ENCODE measurements at places on chromosomes 3 and 15.

DNA sequence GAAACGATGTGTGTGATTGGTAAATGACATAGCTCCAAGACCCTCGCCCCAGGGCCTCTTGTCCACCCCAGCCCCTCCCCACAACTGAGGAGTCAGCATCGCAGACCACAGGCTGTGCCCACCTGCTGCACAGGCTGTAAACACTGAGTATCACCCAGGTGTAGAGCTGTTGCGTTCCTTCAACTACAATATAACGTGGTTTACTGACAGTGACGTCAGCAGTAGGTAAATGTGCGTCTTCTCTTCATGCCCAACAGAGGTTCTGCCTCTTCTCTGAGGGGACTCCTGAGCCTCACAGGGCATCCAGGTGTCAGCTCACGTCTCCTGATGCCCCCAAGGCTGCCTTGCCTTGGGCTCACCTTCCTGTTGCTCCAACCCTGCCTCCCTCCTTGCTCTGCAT lies 395.1 kb downstream of the CACNA2D3 start:
- DNase-seq = no peak

DNA sequence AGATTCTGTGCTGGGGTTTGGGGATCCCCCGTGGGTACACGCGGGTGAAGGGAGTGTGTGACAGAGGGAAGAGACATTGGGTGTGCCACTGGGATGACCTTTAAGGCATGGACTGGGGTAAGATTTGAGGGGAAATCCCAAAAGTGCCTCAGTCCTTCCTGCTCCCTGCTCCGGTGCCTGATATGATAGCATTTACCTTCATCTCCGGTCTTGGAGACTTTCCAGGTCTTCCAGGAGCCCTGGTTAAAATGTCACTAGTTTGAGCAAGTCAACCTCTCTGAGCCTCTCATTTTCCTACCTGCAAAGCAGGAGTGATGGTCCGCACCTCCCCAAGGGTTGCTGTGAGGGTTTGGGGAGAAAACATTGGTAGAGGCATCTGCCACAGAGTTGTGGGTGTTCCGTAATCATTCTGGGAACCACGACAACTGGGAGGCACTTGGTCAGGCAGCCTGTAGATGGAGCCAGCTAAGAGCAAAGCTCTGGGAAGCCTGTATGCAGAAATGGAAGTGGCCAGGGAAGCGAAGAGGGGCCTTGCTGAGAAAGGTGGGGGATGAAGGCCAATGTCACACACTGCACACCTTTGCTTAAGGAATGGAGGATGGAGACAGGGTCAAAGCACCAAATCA lies 33.9 kb upstream of the KIF23 start:
- DNase-seq = no peak

GRCh38 chr15:81485806-81486205 lies 111.8 kb upstream of the TMC3 start:
- no peak for DNase-seq

GRCh38 chr3:138638641-138639040 lies 30.1 kb downstream of the FAIM start:
- no peak for DNase-seq

- no peak for DNase-seq
Observed at GRCh38 chr3:128585974-128586373, 64.6 kb downstream of the RPN1 start.

GRCh38 chr3:77146004-77146403 lies 106.1 kb downstream of the ROBO2 start:
- DNase-seq = no peak

DNA sequence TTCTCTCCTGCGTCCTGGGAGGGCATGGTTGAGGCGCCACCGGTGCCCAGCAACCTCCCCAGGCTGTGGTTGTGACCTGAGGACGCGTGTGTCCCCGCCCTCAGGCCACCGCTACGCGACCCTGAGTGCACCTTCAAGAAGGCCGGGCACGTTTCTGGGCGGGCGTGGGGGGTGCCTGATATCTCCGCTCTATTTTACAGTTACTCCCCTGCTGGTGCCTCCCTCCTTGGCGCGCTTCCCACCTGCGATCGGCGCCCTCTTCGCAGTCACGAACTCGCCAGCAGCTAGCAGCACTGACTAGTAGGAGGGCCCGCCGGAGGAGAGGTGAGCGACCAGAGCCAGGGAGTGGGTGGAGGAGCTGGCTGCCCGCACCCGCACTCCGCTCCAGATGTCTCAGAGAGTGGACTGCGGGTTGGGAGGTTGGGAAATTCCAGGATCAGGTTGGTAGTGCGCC lies 43.2 kb upstream of the POLG start:
- DNase-seq = peak; percentile 55

- no peak for DNase-seq
Observed at GRCh38 chr3:36991147-36991546, 1.8 kb downstream of the EPM2AIP1 start.

GRCh38 chr15:94917068-94917467 lies 685.7 kb downstream of the MCTP2 start:
- DNase-seq = no peak

DNA sequence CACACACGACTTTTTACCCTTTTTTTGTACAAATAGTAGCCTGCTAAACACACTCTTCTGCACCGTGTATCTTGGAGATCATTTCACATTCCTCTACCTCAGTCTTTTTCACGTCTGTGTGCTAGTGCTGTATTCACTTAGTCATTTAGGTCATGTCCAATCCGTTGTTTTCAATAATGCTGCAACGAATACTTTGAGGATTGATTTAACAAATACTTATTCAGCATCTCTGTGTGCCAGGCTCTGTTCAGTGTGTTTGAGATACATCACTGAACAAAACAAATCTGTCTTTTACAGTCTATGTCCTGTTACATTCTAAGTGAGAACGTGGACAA lies 882 bp downstream of the JMJD7 start:
- no peak for DNase-seq

- no peak for DNase-seq
Observed at GRCh38 chr15:90819850-90820249, 48.5 kb upstream of the FURIN start.

GRCh38 chr3:189394599-189395121 lies 222.9 kb downstream of the TPRG1 start:
- no peak for DNase-seq

DNA sequence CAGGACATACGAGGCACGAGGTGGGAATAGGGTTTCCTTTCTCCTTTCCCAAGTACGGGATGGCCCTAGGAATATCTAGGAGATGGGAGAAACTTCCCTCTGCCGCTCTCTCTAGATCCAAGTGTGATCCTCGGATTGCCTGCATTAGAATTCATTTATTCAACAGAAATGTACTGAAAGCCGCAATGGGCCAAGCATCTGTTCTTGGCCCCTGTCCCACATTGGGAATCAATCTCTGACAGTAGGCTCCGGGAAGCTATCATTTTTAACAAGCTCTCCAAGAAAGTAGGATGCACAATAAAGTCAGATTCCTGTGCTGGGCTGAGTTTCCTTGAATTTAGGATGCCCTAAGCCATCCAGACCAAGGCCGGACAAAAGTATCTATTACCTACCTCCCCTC lies 37.2 kb upstream of the CA12 start:
- DNase-seq = no peak

DNA sequence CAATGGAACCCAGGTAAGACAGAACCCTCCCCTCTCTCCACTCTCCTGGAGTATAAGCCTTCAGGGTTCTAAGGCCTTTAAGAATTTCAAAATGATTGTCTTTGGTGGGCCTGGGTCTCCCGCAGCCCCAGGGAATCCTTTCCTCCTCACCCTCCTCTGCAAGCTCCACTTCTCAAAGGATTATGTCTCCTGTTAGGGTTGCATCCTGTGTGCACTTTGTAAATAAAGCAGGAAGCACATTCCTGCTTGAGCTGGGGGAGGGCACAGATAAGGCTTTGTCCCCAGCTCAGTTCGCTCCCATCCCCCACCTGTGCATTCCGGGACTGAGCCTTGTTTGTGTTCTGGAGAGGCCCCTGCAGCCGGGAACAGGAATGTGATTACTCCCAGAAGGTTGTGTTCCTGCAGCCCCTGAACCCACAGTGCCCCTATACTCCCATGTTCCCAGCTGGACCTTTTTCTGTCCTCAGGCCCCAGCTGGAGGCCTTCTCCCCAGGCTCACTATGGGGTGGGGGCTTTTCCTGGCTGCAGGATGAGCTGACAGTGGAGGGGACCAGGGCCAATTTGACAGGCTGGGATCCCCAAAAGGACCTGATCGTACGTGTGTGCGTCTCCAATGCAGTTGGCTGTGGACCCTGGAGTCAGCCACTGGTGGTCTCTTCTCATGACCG lies 9.5 kb downstream of the TYRO3 start:
- DNase-seq = no peak

GRCh38 chr3:8981296-8981695 lies 18.0 kb upstream of the RAD18 start:
- DNase-seq = no peak

DNA sequence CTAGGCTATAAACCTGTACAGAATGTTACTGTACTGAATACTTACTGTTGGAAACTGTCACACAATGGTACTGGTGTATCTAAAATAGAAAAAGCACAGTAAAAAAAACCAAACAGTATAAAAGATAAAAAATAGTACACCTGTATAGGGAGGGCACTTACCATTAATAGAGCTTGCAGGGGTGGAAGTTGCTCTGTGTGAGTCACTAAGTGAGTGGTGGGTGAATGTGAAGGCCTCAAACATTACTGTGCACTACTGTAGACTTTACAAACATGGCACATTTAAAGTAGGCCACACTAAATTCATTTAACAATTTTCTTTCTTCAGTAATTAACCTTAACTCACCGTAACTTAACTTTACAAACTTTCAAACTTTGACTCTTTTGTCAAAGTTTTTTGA lies 22.0 kb downstream of the B3GALNT1 start:
- DNase-seq = no peak

GRCh38 chr15:57827021-57827420 lies 120.5 kb downstream of the POLR2M start:
- DNase-seq = no peak

DNA sequence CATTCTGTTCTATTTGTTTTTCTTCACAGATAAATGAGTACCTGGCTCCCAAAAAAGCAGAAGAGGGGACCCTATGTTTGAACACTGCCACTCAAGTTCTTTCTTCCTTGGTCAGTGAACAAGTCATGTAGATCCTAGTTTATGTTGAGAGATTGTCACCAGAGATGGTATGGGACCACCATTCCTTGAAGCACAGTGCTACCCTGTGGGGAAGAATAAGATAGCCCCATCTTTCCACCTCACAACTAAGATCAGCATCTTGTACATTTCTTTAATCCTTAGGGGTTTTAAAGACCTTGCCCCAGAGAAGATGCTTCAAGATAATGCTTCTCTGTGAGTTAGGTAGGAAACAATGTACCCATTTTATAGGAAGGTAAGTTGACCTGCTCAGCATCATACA lies 233.5 kb upstream of the WNT5A start:
- DNase-seq = no peak

DNA sequence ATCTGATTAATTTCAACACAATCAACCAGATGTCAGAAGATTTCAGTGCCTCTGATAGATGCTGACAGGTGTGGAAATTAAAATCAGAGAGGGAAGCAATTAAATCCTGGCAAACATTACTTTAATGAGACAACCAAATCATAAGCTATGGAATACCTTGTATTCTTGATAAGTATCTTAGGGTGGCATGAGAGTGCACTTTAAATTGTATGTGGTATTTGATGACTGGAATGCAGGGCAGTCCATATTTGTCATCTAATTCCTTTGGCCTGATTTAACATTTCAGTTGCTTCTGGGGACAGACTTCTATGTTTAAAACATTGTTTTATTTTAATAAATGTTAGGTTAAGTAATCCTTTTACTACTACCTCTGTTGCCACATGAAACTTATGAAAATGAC lies 184.1 kb downstream of the LPP start:
- no peak for DNase-seq

GRCh38 chr15:33163816-33164215 lies 30.7 kb downstream of the FMN1 start:
- no peak for DNase-seq

DNA sequence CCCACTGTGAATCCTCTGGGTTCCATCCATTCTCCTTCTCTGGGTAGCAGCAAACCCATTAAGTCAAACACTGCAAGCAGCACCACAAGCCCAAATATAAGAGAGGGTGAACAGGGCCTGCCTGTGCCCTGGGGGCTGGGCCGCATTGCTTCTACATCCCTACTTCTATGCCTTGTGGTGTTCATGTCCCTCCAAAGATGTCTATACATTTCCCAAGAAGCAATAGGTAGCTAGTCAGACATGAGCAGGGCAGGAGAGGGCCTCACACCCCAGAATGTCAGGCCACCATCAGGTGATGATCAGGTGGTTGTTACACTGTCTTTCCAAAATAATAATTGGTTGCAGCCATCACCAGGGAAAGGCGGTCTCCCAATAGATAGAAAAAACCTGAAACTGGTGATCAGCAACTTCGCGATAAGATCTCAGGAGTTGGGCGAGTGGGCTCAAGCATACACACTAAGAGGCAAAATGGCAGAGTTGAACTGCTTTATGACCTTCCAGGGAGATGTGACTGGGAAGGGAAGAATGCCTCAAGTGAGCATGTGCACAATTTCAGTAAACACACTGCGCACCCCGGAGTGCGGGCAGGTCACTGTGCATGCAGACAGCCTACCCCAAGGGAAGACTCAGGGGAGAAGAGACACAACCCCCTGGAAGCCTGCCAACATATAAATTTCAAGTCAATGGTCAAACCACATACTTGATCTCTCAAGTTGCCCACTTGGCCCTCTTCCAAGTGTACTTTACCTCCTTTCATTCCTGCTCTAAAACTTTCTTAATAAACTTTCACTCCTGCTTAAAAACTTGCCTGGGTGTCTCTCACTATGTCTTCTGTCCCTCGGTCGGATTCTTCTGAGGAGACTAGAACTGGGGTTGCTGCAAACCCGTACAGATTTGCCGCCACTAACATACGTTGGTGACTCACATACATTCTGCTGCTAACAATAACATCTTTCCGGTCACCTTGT lies 39.9 kb downstream of the KLF15 start:
- no peak for DNase-seq

- DNase-seq = no peak
Observed at GRCh38 chr15:69509131-69509530, 56.5 kb downstream of the RPLP1 start.

DNA sequence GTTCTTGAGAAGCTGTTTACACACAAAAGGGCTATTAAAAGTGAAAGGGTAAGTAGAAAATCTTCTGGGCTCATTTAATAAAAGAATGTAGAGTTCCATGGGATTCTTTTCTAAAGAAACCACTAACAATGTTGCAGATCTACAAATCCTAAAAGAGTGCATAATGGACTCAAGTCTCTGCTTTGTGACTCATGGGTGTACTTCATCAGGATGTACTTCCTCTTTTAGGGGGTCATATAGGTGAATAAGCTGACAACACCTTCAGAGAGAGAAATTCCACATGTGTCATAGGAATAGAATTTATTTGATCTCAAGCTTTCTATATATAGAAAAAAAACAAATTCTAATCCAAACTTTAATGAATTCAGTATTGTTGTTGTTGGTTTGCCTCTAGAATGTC lies 355.5 kb downstream of the TIGIT start:
- no peak for DNase-seq

- no peak for DNase-seq
Observed at GRCh38 chr15:72758182-72758581, 25.4 kb downstream of the ADPGK start.

DNA sequence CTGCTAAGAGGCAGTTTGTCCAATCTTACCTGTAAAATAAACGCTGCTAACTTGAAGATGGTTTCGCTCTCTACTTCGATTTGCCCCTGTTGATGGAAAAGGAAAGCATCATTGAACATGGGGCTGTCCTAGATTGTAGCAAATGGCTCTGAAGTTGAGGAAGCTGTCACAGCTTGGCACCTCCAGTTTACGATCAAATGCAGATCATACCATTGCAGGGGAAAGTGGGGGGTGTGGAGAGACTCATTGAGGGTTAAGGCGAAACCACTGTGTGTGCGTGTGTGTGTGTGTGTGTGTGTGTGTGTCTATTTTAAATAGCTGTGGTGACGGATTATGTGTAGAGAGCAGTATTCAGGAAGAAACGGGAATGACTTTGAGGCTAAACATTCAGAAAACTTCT lies 127.6 kb upstream of the LMOD3 start:
- no peak for DNase-seq

Data from posterior cingulate gyrus (tissue), 11 donors.